ENCODE measurements at places on chromosomes 1 and 21.

- no peak overlapping the region for H3K4me3 ChIP-seq
- no peaks in the 10 kb centered on the region for H3K36me3 ChIP-seq
- no peak for DNase-seq
- no peaks in the 10 kb centered on the region for H3K4me1 ChIP-seq
- H3K27ac ChIP-seq, result no peak overlapping the region
- H3K27me3 ChIP-seq, result no peaks in the 10 kb centered on the region
Observed at GRCh38 chr1:48790397-48790796, 13.7 kb upstream of the BEND5 start.

DNA sequence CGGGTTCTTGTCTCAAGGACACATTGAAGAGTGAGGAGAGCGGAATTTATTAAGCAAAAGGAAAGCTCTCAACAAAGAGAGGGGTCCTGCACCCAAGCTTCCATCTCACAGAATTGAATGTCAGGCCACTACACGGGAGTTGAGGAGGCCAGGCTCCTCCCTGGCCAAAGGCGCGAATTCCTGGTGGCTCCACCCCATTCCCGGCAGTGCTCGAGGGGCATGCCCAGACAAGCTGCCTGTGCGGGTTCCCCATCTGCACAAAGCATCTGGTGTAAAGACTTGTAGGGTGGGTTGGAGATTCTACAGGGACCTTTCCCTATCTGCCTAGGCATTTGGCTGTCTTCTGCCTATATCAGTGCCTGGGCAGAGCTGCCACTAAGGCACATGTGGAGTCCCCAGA, 648.5 kb upstream of the PKN2 start:
- no peak for DNase-seq
- H3K4me3 ChIP-seq, result no peak overlapping the region
- peaks cover 9% of the 10 kb centered on the region for H3K27me3 ChIP-seq
- H3K36me3 ChIP-seq, result peaks cover 3% of the 10 kb centered on the region
- no peaks in the 10 kb centered on the region for H3K4me1 ChIP-seq

DNA sequence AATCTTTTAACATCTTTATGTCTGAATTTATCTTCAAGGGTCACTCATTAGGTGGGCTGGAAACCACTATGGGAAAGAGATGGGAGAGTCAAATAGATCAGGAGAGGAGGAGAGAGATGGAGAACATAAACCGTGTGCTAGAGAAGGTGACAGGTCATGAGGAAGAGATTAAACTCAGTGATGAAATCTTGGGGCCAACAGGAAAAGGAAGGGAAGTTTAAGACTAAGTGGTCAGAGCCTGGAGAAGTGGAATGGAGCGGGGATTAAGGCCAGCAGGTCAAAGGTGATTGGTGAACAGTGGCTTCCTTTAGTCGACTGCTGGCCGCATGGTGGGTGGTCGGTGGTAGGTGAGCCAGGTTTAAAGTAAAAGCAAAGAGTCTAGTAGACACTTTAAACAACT, 169.3 kb upstream of the IVNS1ABP start:
- H3K36me3 ChIP-seq, result no peaks in the 10 kb centered on the region
- H3K4me3 ChIP-seq, result no peak overlapping the region
- peak overlapping the region; percentile 4 for H3K27ac ChIP-seq
- no peaks in the 10 kb centered on the region for H3K4me1 ChIP-seq
- no peaks in the 10 kb centered on the region for H3K27me3 ChIP-seq
- no peak for DNase-seq

DNA sequence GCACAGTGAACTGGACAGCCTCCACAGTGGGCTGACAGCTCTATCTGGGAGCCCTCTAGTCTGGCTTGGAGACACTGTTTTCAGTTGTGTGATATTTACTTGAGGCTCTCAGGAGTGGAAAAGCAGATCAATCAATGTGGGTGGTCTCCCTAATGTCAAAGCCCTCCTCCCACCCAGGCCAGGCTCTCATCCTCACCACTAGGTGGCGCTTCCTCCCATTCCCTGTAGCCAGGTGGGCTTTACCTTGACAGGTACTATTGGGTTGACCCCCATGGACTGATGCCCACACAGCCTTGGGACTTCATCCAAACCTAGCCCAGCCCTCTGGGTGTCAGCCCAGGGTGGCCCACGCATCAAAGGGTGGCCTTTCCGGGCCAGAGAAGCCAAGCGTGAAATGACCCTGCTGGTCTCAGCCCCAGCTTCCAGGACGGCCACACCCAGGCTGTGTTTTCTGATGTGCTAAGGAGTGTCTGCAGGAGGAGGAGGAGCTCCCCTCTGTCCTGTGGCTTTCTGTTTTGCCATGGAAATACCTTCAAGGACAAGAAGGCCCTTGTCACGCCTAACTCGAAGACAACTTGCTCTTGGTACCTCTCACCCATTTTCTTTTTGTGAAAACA, 54.0 kb downstream of the CLIC6 start:
- H3K4me1 ChIP-seq, result no peaks in the 10 kb centered on the region
- H3K4me3 ChIP-seq, result no peak overlapping the region

DNA sequence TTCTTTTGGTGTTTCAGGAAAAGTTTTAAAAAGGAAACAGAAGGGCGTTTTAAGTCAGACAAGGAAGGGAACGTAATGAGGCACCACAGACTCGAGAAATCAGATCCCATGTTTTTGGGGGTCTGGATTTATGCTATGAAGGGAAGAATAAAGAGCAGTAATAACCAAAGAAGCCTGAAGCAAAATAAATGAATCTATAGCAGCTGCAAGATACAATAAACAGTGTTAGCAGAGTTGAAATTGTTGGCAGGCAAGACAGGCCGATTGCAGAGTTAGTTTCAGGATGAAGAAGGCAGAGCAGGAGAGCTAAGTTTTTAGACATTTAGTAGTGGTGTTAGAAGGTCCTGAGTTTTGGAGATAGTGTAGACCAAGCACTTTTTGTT, 425 bp downstream of the DDR2 start:
- peaks cover 1% of the 10 kb centered on the region for H3K36me3 ChIP-seq
- H3K4me1 ChIP-seq, result no peaks in the 10 kb centered on the region
- H3K27ac ChIP-seq, result no peak overlapping the region
- peaks cover 14% of the 10 kb centered on the region for H3K27me3 ChIP-seq
- DNase-seq, result no peak

- H3K4me3 ChIP-seq, result no peak overlapping the region
- H3K27me3 ChIP-seq, result no peaks in the 10 kb centered on the region
- H3K27ac ChIP-seq, result no peak overlapping the region
- H3K36me3 ChIP-seq, result peaks cover 3% of the 10 kb centered on the region
Observed at GRCh38 chr1:109887271-109887670, 23.4 kb upstream of the CSF1 start.

DNA sequence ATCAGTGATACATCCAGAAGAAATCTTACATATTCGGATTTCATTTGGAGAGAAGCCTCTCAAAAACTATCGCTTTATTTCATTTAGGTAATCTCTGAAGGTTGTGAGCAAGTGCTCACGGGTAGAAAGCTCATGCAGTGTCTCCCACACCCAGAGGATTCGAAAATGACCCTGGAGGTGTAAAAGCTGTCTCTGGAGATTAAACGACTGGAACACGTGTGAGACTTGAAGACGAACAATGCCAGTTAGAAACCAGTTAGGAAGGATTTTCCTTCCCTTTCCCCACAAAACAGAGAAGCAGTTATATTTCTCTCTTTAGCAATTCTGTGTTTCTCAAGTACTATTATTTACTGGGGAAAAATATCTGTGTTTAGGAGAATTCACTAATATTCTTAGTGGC, 92.5 kb upstream of the CD55 start:
- no peak for DNase-seq
- no peaks in the 10 kb centered on the region for H3K4me1 ChIP-seq
- H3K4me3 ChIP-seq, result no peak overlapping the region
- H3K27ac ChIP-seq, result no peak overlapping the region

- DNase-seq, result no peak
- H3K27ac ChIP-seq, result no peak overlapping the region
- H3K4me3 ChIP-seq, result no peak overlapping the region
- no peaks in the 10 kb centered on the region for H3K27me3 ChIP-seq
- peaks cover 16% of the 10 kb centered on the region for H3K4me1 ChIP-seq
Observed at GRCh38 chr1:179231923-179232322, 2.4 kb upstream of the ABL2 start.

GRCh38 chr1:206447792-206448191, 22.5 kb upstream of the IKBKE start:
- DNase-seq, result no peak
- no peaks in the 10 kb centered on the region for H3K4me1 ChIP-seq
- no peaks in the 10 kb centered on the region for H3K27me3 ChIP-seq
- peak overlapping the region; percentile 51 for H3K27ac ChIP-seq
- H3K4me3 ChIP-seq, result no peak overlapping the region

DNA sequence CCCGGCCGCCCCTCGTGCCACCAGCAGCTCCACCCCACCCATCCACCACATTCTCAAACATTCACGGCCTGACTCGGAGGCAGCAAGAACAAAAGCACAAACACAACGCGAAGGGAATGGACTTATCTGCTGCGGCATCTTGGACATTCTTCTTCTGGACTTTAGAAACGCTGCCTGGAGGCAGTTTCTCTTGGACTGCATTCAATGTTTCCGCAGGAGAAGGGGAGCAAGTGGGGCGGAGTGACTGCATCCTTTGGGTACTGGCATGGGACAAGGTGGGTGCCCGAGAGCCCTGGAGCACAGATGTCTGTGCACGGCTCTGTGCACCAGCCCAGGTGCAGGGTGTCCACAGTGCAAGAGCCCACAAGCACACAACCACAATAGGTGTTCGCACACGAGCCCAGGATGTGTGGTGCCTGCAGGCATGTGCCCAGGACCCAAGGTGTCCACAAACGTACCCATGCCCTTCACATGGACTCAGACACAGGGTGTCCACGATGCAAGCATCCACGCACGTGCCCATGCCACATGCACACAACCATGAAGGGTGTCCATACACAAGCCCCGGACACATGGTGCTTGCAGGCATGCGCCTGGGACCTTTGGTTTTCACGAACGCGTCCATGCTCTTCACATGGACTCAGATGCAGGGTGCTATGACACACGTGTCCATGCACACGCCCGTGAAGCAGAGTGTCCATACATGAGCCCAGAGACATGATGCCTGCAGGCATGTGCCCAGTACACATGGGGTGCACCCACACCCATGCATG, 53.6 kb downstream of the WNT9A start:
- H3K27me3 ChIP-seq, result no peaks in the 10 kb centered on the region
- DNase-seq, result no peak
- H3K36me3 ChIP-seq, result no peaks in the 10 kb centered on the region
- H3K27ac ChIP-seq, result no peak overlapping the region
- peaks cover 9% of the 10 kb centered on the region for H3K4me1 ChIP-seq

- peaks cover 5% of the 10 kb centered on the region for H3K36me3 ChIP-seq
- no peak overlapping the region for H3K4me3 ChIP-seq
- no peak for DNase-seq
- H3K27ac ChIP-seq, result no peak overlapping the region
Observed at GRCh38 chr1:217590598-217590997, 40.3 kb downstream of the GPATCH2 start.

GRCh38 chr1:103162360-103162759, 54.0 kb upstream of the COL11A1 start:
- H3K27me3 ChIP-seq, result no peaks in the 10 kb centered on the region
- no peaks in the 10 kb centered on the region for H3K36me3 ChIP-seq
- no peaks in the 10 kb centered on the region for H3K4me1 ChIP-seq
- no peak for DNase-seq

DNA sequence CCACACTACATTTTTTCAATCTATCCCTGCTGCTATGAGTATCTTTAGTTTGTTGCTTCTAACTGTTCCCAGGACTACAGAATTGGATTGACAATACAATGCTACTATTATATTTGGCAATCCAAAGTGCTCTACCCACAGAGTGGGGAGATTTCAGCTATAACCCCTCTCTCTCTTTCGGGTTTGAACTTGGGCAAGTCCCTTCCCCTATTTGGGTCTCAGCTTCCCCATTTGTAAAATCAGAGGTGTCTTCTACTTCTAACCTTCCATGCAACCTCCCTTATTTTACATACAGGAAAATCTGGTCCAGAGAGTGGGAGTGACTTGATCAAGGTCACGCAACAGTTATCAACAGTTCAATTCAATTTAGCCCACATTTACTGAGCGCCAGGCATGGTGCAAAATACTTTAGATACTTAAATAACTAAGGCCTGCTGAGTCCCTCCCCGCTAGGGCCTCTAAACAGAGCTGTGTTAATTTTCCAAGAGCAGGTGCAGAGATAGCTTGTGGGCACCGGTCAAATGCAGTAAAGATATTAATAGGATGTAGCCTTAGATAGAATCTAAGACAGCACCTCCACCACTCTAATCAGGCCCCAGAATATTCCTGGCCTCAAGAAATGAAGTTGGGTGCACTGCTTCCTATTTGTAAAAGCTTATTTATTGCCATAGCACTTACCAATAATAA, 9.4 kb upstream of the GPX7 start:
- no peaks in the 10 kb centered on the region for H3K27me3 ChIP-seq
- H3K27ac ChIP-seq, result no peak overlapping the region
- H3K4me1 ChIP-seq, result no peaks in the 10 kb centered on the region
- H3K36me3 ChIP-seq, result peaks cover 2% of the 10 kb centered on the region
- no peak overlapping the region for H3K4me3 ChIP-seq
- DNase-seq, result no peak

- H3K27me3 ChIP-seq, result no peaks in the 10 kb centered on the region
- H3K4me1 ChIP-seq, result no peaks in the 10 kb centered on the region
- no peak overlapping the region for H3K4me3 ChIP-seq
- H3K27ac ChIP-seq, result no peak overlapping the region
- no peak for DNase-seq
Observed at GRCh38 chr1:178238722-178239510, 145.0 kb downstream of the RASAL2 start.

GRCh38 chr1:22393587-22393986, 58.1 kb upstream of the ZBTB40 start:
- no peaks in the 10 kb centered on the region for H3K36me3 ChIP-seq
- peaks cover 10% of the 10 kb centered on the region for H3K4me1 ChIP-seq
- H3K27me3 ChIP-seq, result peaks cover 87% of the 10 kb centered on the region
- no peak overlapping the region for H3K4me3 ChIP-seq
- H3K27ac ChIP-seq, result no peak overlapping the region

DNA sequence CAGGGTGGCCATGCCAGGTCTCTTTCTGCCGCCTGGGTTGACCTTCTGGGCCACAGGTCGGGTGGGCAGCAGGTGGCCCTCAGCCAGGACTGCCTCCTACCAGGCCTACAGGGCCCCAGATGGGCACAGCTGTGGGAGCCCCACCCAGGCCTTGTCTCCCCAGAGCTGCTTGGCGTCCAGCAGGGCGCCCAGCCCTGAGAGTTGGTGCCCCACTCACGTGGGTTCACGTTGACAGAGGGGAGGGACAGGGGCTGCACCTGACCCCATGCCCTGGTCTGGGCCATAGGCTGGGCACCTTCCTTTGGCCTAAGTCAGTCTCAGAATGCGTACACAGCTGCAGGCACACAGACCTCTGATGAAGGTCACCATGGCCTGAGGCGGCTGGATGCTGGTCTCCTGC, 16.7 kb downstream of the PRDM16 start:
- H3K27ac ChIP-seq, result no peak overlapping the region
- H3K4me1 ChIP-seq, result no peaks in the 10 kb centered on the region
- no peaks in the 10 kb centered on the region for H3K36me3 ChIP-seq
- H3K4me3 ChIP-seq, result no peak overlapping the region
- no peak for DNase-seq

- H3K4me1 ChIP-seq, result peaks cover 47% of the 10 kb centered on the region
- no peaks in the 10 kb centered on the region for H3K27me3 ChIP-seq
- DNase-seq, result no peak
- no peak overlapping the region for H3K4me3 ChIP-seq
Observed at GRCh38 chr21:34844924-34845238, 176.1 kb downstream of the CLIC6 start.

All from central memory CD8-positive, alpha-beta T cell (primary cell).